ENCODE measurements at places on chromosomes 3 and 15.

DNA sequence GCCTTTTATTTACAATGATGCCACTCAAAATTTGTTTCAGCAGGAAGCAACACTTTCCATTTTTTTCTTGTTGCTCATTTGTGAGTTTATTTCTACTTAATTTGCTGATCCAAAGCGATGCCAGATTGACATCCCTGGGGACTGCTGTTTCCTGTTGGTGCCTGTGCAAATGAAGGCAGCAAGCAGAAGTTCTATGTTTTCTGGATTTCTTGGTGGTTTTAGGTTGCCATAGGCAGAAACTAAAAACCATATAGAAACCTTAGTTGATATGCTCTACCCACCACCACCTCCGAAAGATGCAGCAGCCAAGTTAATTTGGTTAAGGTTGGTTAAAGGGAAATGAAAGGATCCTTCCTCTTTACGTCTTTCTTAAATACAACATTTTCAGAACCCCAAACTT lies 356.2 kb downstream of the RBMS3 start:
- DNase-seq: no peak

- DNase-seq: no peak
These were observed 31.1 kb downstream of the FILIP1L start for GRCh38 chr3:100083209-100083608.

GRCh38 chr3:162368417-162368816 lies 871.8 kb downstream of the OTOL1 start:
- no peak for DNase-seq

DNA sequence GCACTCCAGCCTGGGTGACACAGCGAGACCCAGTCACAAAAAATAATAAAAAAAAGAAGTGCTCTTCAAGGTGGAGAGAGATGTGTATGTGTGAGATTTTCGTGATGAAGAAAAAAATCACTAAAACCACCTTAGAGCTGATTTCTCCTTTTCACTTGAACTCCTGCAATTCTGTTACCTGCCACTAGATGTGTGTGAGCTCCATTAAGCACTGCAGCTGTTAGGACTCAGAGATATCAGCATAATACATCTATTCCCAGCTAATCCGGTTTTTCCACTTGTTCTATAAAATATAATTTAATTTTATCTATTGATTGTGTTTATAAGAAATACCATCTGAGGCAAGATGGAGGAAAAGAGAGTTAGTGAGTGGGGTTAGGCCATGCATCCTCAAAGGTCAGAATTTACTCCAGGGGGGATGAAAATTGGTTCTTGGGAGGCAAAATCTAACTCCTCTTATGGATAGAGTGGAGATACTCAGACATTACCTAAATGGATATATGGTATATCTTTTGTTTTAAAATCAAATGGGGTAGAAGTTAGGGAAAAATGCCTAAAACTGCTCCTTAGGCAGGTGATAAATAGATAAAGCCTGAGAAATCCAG lies 152.7 kb downstream of the IL20RB start:
- no peak for DNase-seq

GRCh38 chr3:45986303-45986982 lies 9.2 kb downstream of the FYCO1 start:
- no peak for DNase-seq

- DNase-seq: no peak
These were observed 1.2 kb downstream of the CFAP91 start for GRCh38 chr3:119703820-119704531.

DNA sequence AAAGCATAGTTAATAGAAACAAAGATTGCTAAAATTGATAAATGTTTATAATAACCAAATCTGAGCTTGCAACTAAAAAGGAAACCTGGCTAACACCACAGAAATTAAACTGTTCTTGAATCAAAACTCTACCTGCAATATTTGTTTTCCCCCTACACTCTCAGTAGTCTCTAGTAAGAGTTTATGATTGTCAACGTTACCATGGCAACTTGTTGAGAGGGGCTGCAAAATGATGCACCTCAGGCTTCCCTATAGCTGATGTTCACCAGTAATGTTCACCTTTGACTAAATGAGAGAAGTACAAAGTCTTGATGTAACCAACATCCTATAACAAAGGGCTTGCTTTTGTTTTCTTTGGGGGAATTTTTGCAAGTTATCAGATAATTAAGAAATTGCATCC lies 101.1 kb upstream of the FHIT start:
- DNase-seq: no peak

DNA sequence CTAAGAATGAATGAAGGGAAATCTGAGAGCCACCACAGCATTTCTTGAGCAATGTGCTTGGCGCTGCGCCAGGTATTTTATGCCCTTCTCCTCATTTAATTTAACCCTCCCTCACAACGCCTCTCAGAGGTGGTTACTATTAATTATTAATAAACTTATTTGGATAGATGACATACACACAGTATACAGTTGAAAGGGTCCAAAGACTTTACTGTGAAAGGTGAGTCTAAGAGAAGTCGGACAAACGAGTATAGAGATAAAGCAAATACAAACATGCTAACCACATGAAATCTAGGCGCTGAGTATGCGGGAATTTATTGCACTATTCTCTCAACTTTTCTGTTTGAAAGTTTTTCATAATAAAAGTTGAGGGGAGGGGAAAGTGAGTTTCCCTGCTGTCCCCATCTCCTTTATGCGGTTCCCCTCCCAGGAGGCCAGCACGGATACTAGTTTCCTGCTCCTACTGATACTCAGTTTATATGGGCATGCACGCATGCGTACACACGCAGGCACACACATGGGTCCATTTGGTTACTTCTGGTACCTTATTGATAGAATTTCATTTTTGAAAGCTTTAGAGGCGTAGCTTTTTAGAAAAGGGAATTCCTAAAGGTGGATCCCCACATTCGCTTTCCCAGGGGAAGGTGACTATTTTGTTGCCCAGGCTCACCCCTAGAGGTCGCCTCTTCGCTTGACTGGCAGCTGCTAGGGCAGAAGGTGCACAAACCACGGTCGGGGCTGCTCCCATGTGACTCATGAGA lies 28.5 kb upstream of the KCTD6 start:
- peak; percentile 36 for DNase-seq

DNA sequence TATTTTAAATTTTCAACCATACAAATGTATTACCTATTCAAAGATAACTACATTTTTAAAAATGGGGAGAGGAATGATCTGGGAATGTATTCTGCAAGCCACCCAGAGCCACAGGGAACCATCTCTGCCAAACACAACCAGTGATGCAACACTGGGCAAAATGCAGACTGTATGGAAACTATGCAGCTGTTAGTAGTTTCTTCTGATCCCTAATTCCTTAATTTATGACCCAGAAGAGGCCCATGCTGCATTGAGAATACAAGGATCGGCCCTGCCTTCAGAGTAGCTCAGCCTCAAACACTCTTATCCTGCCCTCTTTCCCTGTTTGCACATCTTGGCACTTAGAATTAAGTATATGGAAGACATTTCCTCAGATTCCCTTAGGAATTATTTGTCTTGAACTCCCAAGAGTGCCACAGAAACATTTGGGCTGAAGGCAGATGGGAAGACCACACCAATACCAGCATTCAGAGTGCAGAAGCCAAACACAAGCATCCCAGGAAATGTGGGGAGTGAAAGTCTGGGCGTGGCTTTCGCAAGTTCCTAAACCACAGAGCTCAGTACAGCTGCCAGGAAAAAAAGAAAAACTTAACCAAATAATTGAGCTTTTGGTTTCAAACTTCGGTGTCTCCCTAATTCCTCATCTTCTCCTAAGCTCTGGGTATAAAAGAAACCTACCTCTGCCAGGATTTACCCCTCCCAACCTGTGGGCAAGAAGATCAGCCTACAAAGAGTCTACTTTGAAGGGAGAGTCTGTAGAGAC lies 5.3 kb downstream of the SNUPN start:
- DNase-seq: no peak

- no peak for DNase-seq
These were observed 292.0 kb upstream of the SLCO3A1 start for GRCh38 chr15:91561371-91562100.

DNA sequence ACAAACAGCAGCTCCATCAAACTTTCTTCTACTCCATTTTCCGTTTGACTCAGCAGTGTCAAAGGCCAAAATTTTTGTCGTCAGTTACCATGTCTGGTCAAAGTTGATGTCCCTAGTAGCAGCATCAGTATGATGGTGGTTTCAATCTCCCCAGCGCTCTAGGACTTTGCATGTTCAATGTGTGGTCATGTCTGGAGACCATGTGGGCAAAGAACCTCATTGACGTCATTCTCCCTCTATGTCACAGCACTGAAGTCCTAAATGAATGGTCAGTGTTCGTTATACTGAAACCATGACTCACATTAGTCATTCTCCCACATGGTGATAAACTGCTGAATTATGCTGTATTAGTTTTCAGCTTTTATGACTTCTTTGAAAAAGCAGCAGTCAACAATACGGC lies 23.2 kb downstream of the SHC4 start:
- no peak for DNase-seq

GRCh38 chr3:195020185-195020584 lies 250.8 kb downstream of the XXYLT1 start:
- no peak for DNase-seq

- DNase-seq: no peak
These were observed 61.2 kb downstream of the RFTN1 start for GRCh38 chr3:16452261-16452660.

DNA sequence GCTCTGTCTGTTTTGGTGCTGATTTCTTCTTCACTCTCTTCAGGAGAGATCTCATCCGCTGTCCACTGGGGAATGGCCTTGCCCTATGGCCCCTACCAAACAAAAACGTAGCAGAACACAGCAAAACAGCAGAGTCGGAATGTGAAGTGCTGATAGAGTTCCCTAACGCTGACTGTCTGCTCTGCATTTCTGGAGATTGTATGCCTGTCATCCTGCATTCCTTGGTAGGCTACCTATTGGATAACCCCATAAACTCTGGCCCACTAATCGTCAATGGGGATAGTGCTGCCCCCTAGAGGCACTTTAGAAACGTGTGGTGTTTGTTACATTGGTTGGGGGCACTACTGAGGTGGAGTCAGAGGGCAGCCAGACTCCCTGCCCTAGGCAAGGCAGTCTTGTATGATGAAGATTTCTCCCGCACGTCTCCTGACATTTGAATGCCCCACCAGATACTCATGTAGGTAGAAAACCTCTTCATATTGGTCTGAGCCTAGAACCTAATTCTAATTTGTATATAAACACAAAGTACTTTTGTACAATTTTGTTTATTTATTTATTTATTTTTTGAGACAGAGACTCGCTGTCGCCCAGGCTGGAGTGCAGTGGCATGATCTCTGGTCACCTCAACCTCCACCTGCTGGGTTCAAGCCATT lies 15.6 kb upstream of the MAGEF1 start:
- DNase-seq: no peak

DNA sequence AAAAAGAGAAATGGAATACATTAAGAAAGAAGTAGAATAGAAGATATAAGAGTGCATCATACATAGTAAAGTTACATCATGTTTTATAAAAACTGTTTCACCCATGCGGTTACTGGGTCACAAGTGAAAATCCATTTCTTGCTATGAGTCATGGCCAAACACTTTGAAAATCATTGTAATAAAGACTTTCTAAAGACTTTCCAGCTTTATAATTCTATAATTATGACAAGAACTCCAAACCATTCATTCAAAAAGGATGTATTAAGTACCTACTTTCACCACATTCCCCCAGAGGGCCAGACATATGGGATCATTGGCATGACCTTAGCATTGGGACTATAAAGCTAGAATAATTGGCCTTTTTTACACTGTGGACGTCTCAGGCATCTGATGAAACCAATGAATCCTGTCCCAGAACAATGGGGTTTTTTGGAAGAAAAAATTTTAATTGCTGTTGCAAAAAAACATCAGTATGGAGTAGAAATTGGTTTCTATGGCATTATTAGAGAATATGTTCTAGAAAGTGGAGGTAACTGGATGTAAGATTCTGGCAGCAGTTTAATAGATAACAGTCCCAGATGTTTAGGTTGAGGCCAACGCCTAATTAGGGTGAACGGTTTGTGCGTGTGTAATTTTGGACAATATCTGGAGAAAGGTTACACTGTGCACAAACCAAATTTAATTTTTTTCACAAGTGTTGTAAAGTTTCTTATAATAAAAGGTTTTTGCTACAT lies 3.3 kb upstream of the SKIC8 start:
- no peak for DNase-seq

- DNase-seq: no peak
These were observed 57.1 kb downstream of the EPHB1 start for GRCh38 chr3:134852132-134852531.

GRCh38 chr3:66822186-66823008 lies 175.7 kb upstream of the KBTBD8 start:
- peak; percentile 41 for DNase-seq

- no peak for DNase-seq
These were observed 172.8 kb upstream of the RGMA start for GRCh38 chr15:93261845-93262244.

- DNase-seq: no peak
These were observed 86.1 kb downstream of the PLCH1 start for GRCh38 chr3:155658671-155659261.

- DNase-seq: no peak
These were observed 12.5 kb upstream of the FBLN2 start for GRCh38 chr3:13536432-13536831.

GRCh38 chr15:64813075-64813474 lies 12.4 kb downstream of the PIF1 start:
- DNase-seq: no peak

All from stimulated activated CD8-positive, alpha-beta memory T cell treated with anti-CD3 and anti-CD28 coated beads, Interleukin-4, amount 100 ng/mL, for 1 hour (primary cell).